ENCODE measurements at places on chromosomes 3 and 15.
A peak's percentile ranks its signal among the peaks of the same experiment; 100 is the strongest.

- DNase-seq, result peak; percentile 64
Measured at GRCh38 chr3:79167651-79168416, 600.0 kb downstream of the ROBO1 start.

DNA sequence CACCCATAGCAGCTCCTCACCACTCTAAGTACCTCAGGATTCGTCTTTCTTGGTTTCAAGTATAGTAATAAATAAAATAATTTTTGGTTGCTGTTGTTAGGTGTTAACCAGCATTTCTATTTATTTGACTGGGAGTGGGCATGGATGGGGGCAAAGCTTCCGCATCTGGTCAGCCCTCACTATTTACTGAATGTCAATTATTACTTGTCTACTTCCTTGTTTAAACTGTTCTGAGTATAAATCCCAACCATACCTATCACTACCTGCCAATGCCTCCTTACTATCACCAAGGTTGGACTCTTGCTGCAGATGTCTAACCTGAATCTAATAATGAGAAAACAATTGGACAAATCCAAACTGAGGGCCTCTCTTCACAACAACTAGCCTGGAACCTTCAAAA lies 41.9 kb upstream of the GK5 start:
- DNase-seq, result no peak

DNA sequence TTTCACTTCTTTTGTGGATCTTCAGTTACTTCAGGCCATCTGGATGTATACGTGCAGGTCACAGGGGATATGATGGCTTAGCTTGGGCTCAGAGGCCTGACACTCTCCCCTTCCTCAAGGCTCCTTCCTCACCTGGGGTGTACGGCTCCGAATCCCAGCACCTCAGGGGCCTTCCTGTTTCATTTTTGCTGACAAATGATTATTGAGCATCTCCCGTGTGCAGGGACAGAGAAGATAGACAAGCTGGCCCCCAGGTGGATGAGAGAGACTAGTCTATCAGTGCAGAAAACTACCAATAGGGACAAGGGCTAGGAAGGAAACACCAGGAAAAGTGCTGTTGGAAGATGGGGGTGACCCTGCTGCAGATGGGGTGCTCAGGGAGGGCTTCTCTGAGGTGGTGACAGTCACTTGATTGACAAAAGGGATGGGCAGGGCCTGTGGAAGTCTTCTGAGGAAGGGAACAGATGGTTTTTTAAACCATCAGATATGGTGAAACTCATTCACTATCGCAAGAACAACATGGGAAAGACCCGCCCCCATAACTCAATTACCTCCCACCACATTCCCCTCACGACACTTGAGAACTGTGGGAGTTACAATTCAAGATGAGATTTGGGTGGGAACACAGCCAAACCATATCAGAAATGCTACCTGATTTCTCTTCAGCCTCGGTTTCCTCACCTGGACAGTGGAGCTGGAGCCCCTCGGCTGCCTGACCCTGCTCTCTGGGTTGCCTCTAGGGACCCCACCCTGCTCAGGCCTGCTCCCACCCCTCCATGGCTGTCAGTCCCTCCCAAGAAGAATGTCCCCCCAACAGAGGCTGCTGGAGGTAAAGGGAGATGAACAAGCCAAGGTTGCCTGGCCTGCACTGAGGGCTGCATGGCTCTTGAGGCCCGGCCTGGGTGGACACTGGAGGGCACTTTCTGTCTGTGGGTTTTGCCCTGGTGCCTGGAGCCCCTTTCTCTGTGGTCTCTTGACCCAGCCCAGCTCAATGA lies 37.2 kb upstream of the ACAD9 start:
- DNase-seq, result no peak

DNA sequence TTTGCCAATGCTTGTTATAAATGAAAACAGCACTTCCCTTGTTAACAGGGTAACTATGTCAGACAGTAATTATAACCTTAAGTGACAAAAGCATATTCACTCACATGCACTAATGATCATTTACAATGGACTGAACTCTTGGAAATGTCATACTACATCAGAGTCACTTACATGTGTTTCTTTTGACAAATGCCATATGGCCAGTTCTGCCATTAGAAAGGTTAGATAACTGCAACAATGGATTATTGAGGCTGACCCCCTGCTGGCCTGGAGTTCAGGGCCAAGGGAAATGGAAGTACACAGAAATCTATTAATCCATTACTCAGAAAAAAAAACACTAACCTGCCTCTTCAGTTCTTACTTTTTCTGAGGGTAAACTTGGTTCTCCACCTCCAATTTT lies 313.4 kb downstream of the CNTN3 start:
- no peak for DNase-seq

DNA sequence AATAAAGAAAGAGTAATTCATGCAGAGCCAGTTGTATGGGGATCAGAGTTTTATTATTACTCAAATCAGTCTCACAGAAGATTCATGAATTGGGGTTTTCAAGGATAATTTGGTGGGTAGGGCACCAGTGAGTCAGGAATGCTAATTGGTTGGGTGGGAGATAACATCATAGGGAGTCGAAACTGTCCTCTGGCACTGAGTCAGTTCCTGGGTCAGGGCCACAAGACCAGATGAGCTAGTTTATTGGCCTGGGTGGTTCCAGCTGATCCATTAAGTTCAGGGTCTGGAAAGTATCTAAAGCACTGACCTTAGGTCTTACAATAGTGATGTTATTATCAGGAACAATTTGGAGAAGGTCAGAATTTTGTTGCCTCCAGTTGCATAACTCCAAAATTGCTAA lies 998.6 kb upstream of the EPHA6 start:
- no peak for DNase-seq

DNA sequence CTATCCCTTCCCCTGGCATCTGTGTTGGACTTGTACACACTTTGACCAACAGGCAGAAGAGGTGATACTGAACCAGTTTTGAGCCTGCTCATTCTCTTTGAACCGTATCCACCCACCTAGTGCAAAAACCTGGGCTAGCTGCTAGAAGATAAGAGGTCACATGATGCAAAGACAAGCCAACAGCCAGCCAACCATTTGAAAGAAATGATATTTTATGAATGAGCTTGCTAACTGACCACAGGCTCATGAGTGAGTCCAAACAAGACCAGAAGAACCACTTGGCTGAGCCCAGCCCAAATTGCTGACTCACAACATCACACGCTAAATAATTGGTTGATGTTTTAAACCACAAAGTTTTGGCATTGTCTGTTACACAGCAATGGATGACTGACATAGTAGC lies 74.0 kb upstream of the CTNNB1 start:
- no peak for DNase-seq

DNA sequence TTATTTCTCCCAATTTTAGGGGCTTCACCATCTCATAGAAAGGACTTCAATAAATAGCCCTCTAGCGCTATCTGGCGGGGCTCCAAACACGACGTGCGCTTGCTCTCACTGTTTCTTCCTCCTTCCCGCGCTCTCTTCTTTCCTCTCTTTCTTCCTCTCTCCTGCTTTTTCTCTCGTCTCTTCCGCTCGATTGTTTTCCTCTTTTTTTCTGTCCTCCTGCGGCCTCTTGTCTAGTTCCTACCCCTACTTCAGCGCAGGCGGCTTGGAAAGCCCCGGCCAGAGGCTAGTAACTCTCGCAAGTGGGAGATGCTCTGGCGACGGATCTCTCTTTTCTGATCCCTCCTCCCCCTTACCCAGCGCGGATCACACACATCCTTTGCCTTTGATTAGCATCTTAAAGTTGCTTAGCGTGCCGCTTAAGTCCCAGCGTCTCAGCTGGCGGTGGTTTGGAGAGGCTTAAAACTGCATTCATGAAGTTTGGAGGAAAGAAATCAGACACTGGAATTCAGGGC lies 6.2 kb upstream of the MEIS2 start:
- no peak for DNase-seq

DNA sequence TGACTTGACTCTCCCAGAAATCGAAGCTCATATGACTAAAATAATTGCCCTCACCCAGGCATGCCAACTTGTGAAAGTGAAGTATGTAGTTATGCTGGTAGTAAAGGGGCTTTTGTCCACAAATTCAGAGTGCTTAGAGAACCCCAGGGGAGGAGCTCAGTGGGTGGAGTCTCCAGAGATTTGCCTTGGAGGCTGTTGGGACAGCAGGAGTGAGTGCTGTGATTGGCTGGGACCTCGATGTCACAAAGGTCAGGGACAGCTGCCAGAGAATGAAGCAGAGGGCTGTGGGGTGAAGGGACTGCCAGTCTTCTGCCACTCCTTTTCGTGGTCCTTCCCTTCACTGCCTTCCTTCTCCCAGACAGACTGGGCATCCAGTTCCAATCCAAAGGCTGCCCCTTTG lies 49.8 kb downstream of the ZNF445 start:
- DNase-seq, result no peak

- no peak for DNase-seq
Measured at GRCh38 chr15:44394562-44394961, 32.9 kb upstream of the CTDSPL2 start.

DNA sequence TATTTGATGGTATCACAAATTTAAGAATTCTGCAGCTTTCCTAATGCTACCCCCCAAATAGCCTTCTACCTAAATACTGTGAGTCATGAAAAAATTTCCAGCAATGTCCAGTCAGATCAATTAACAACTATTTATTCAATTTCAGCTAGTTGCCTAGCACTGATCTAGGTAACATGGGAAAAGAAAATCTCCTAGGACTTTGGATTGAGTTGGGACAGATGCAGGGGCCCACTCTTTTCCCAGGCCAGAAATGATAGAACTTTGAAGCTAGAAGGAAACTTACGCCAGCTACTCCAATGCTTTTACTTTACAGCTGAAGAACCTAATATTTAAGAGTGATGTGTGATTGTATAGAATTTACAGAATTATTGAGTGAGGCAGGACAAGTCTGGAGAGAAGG lies 196.3 kb downstream of the FMN1 start:
- DNase-seq, result no peak

- DNase-seq, result no peak
Measured at GRCh38 chr15:51765751-51766150, 14.4 kb downstream of the TMOD2 start.

DNA sequence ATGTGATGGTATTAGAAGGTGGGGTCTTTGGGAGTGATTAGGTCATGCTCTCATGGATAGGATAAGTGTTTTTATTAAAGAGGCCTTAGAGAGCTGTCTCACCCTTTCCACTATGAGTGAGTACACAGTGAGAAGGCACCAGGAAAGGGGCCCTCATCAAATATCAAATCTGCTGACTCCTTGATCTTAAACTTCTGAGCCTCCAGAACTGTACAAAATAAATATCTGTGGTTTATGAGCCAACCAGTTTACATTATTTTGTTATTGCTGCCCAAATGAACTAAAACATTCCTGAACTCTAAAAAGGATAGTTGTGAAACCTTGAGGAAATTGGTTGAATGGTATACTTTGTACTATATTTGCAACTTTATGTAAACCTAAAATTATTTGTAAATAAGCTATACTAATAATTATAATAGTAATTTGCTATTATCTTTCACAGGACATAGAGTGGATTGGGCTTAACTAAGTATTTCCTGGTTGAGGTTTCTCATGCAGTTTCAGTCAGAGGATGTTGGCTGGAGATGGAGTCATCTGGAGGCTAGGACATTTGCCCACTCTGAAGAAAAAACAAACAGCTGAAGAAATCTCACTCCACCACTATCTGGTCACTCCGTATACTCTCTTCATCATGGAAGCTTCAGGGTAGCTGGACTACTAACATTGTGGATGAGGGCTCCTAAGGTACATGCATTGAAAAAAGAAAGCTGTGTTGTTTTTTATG lies 1068.6 kb upstream of the CADM2 start:
- DNase-seq, result peak; percentile 0

DNA sequence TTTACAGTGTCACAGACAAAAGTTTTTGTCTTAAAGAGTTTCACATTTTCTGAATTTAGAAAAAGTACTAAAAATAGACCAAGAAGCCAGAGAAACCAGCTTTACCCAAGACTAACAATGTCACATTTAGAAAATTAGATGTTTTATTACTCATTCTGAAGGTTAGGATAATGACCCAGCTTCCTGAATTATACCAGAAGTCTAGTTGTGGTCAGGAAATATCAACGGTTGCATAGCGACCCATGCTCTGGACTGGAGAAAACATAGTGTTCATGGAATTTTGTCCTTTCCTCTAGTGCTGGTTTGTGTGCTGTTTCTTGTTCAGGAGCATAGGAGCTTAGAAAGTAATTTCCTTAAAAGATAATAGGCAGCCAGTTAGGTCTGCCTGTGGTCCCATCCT lies 59.0 kb downstream of the DPPA2 start:
- DNase-seq, result peak; percentile 56

GRCh38 chr15:82680200-82681102 lies 29.2 kb downstream of the AP3B2 start:
- no peak for DNase-seq

DNA sequence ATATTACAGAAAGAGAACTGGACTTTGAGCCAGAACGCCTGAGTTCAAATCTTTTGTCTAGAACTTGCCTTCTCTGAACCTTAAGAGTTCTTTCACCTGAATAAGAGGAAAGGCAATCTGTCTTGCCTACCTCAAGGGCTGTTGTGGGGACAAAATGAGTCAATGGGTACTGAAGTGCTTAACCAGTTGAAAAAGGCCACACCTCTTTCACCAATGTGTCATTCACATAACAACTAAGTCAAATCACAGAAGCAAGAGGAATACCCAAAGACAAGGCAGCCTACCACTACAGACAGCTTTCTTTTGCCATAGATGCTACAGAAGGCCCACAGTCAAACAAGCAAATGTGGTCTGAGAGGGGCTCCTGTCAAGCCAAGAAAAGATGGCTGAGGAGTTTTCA lies 39.7 kb downstream of the NBEAL2 start:
- DNase-seq, result no peak

- DNase-seq, result no peak
Measured at GRCh38 chr3:8606701-8607231, 37.8 kb downstream of the SSUH2 start.

DNA sequence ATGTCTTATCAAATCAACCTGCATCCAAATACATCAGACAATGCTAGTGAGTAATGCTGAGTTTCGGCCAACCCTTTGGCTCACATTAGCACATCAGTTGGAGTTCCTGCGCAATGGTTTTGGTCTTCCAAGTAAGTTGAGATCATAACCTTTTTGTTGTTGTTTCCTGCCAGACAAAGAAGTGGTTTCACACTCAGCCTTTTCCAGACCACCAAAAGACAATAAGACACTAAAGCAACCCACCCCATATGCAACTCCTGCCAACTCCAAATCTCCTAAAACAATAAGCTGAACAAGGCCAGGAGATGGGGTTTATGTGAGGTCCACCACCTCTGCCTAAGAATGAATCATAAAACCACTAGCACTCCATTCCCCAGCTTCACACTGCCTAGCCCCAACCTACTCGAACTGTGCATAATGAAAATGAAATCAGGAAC lies 177.0 kb downstream of the ERC2 start:
- no peak for DNase-seq

DNA sequence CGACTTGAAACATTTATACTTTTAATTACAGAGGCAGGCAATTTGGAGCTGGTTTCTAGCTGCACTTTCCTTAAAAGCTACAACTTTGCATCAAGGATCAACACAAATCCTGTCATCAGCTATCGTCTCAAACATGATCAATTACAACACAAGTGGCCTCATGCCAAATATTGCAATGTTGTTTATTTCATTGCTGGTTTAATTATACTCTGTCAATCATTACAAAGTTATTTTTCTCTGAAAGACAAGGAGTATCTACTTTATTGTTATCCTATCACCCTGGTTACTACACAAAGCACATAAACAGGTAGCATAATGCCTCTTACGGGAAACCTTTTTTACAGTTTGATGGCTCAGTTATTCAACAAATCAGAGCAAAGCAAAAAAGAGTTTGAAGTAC lies 58.0 kb upstream of the FOXB1 start:
- no peak for DNase-seq

- DNase-seq, result peak; percentile 86
Measured at GRCh38 chr3:29065211-29065785, 215.6 kb upstream of the RBMS3 start.

All from AG08396 (cell line).